ENCODE measurements at places on chromosomes 5 and 9. TPM values are rescaled to one million over a fixed set of nuclear protein-coding genes. Genes with fewer than 3 reads are reported as not detected.

DNA sequence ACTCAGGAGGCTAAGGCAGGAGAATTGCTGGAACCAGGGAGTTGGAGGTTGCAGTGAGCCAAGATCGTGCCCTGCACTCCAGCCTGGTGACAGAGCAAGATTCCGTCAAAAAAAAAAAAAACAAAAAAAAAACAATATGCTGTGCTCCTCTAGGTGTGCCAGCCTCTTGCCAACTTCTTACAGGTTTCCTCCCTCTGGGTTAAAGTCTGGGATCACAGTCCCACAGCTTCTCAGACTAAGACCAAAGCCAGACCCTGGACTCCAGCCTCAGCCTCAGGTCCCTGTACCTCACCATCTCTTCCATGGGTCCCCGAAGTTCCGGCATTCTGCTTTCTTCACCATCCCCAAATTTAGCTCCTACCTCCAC, 180.8 kb upstream of the MVB12B start:
- no peak for DNase-seq

- DNase-seq, result no peak
Measured at GRCh38 chr5:154962494-154962893, 21.6 kb downstream of the MRPL22 start.

- no peak for DNase-seq
Measured at GRCh38 chr5:58629271-58630159, 46.6 kb downstream of the RAB3C start.

DNA sequence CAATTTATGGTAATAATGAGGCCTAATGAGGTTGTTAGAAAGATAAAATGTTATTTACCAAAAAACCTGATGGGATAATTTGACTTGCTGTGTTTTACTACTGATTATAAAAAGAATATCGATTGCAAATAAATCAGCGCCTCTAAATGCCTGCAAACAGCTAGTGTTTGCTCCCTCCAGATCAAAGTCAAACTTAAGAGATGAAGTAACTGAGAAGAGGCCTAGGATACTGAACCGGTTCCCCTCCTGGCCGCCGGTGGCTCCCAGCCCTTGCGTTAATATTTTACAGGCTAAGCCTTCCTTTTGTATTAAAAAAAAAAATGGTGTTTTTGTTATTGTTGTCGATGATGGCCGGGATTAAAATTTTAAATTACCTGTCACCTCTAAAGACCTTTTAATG, 2.6 kb downstream of the IRX1 start:
- no peak for DNase-seq

DNA sequence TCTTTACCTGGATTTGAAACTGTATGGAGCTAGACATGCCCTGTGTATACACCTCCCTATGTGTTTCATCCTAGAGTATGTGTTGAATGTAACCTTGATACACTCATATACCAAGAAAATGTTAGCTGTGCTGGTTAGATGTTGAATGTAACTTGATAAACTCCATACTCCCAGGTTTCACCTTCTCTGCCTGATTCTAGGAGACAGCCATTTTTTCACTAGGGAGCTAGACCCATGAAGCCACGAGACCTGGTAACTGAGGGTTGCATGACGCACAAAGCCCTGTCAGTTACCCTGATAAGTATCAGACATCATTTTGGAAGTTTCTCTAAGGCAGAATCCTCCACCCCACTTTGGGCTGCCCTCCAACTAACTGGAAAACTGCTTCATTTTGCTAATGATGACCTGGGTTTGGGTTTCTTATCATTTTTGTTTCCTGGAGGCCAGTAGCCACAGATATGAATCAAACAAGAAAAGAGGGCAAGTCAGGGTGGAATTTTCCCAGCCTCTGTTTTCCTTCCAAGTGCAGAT, 478.5 kb upstream of the KIF2A start:
- no peak for DNase-seq

DNA sequence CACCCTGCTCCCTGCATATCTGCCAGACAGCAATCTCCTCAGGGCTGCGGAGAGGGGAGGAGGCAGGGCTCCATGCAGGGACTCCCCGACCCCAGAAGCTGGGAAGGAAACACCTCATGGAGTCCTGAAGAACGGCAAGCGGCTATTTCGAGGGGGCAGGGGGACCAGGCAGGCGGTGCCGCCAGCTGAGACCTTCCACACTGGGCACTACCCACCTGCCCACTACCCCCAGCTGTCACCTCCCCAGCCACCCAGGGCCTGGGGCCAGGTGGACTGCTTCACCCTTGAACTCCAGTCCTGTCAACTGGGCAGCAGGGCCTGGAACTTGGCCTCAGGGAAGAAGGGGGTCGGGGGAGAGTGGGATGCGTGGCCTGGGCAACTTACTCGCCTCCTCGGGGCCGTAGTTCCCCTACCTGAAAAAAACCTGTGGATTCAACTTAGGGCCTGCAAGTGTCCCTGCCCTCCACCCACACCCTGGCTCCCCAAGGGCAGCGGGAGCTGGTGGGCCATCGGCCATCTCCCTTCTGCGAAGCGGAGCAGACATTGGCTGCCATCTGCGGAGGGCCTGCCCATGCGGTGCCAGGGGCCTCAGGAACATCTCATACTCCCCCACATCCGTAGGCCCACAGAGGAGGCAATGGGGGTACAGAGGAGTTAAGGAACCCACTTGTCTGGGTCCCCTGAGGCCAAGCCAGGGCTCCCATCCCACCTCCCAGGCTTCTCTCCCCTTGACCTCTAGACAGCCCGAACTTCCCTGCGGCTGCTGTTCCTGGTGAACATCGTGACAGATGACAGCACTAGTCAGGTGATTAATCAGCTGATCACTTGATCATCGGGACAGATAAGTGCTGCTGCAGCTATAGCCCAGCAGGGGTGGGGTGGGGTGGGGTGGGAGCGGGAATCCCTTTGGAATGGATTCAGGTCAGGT, 18.5 kb upstream of the RALGDS start:
- no peak for DNase-seq

GRCh38 chr5:104016646-104017045, 454.1 kb upstream of the NUDT12 start:
- DNase-seq, result no peak

GRCh38 chr5:98940581-98940980, 11.8 kb upstream of the CHD1 start:
- DNase-seq, result no peak

- DNase-seq, result no peak
Measured at GRCh38 chr9:130820135-130820738, 14.8 kb upstream of the ABL1 start.

GRCh38 chr5:156529892-156530291, 202.9 kb downstream of the SGCD start:
- no peak for DNase-seq

DNA sequence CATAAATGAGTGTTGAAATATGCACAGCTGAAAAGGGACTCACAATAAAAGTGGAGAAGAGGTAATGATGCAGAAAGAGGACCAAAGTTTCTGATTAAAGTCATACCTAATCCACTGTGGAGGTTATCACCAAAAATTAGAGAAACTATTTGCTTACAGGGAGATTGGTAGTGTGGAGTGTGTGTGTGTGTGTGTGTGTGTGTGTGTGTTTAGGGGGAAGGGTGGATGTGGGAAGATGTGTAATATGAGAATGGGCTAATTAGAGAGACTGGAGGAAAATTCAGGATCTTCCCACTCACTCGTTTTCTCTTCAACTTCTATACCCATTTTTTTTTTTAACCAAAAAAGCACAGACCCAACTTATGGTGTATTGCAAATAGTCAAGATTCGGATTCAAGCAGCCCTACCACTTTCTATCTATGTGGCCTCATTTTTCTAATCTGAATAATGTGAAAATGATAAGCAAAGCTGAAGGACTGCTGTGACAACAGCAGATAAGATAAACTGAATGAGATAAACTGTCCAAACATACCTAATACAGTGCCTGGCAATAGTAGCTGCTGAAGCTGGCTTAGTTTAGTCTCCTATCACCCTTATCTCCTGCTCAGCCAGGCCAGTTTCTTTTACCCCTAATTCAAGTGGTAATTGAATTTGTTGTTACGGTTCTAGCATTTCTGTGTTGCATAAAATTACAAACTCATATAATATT, 501.1 kb downstream of the KDM4C start:
- DNase-seq, result no peak

GRCh38 chr5:38500573-38501260, 55.7 kb downstream of the LIFR start:
- no peak for DNase-seq

DNA sequence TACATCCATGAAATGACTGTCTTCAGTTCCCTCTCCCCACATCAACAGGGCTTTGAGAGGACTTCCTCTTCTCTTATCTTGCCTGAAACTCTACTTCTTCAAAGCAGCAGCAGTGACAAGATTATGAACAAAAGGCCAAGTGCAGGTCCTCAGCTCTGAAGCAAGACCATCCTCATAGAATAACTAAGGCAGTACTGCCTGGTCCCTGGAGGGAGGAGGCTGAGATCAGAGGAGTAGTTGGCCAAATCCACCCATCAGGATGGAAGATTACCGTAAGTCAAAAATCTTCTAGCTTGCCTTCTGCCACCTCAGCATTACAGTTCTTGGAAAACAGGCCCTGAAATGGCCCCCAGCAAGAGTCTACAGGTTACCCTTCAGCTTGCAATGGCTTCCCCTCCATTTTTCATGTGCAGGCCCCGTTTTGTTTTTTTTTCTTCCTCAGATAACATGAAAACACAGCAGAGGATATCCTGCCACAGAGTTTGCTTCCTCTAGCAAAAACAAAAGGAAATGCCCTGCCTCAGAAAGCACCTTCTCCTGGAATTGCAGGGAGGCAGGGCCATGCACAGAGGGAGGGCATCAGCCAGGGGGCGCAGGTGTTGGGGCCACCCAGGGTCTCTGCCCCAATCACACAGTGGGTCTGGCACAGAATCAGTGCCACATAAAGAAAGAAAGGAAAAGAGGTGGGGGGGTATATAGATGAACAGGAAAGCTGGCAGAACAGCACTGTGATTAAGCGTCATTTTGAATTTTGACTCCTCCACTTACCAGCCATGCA, 40.0 kb downstream of the KLHL3 start:
- DNase-seq, result no peak

DNA sequence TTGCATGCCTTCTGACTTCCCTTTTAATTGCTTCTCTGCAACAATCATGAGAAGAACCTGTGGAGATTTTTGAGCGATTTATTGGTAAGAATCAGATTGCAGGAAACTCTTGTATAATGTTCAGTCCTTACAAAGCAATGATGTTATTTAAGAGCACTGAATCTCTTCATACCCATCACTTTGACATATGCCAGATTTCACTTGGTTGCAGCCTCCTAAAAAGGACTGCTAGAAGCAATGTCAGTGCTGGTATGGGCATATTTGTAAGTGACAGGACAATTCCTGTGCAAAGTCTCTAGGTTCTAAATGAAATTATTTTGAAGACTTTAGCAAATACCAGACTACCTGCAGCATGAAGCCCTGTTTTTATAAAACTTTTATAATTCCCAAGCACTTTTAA, 2272.7 kb upstream of the WWC1 start:
- no peak for DNase-seq

The F2RL1 gene
- 59.5 TPM for total RNA-seq

The SLC6A19 gene
- not detected for total RNA-seq

The FGF1 gene
- 3.2 TPM for total RNA-seq

The IL7R gene
- 10.6 TPM for total RNA-seq

The CAVIN4 gene
- total RNA-seq, result 0.60 TPM

The CARTPT gene
- not detected for total RNA-seq

The PPP1R2B gene
- total RNA-seq, result 0.06 TPM

The ARHGEF28 gene
- 1.7 TPM for total RNA-seq

The PCDHB16 gene
- total RNA-seq, result 3.7 TPM

All from H4 (cell line).